ENCODE measurements at places on chromosomes 2 and 18.

GRCh38 chr18:8870528-8870927 is 165.2 kb downstream of the MTCL1 start:
- no peak for DNase-seq

DNA sequence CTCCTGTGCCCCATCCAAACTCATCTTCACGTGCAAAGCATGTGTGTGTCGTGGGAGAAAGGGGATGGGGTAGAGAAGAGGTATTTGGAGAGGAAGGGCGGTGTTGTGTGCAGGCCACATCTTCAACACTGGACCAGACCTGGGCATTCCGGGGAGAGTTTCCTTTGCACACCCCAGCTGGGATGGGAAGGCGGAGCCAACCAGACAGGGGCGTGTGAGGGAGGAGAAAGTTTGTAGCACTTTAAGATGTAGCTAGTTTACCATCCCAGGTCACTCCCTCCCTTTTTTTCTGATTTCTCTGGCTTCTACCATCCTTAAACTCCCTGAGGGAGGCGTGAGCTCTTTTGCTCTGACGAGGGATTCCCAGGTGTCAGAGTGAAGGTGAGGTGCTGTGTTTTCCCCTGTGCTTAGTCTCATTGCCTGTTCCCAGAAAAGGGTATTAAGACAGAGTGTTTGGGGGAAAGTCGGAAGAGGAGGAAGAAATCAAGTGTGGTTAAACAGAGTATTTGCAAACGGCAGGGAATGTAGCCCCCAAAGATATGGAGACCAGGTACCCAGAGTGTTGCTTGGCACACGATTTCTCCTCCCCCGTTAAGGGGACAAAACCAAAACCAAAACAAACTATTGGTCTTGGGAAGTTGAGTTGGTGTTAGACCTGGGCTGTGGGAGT is 1.6 kb downstream of the SETBP1 start:
- DNase-seq, result no peak

DNA sequence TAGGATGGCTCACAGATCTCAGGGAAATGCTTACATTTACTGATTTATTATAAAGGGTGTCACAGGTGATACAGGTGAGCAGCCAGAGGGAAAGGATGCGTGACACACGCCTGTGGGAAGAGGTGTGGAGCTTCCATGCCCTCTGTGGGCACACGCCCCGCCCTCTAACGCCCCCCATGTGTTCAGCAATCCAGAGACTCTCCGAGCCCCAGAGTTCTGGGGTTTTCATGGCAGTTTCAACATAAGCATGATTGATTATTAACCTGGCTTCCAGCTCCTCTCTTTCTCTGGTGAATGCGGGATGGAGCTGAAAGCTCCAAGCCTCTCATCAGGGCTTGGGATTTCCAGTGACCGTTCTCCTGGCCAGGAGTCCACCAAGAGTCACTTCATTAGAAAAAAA is 34.3 kb upstream of the ODC1 start:
- DNase-seq, result no peak

- DNase-seq, result no peak
Measured at GRCh38 chr2:15931319-15931890, 8.9 kb upstream of the MYCN start.

DNA sequence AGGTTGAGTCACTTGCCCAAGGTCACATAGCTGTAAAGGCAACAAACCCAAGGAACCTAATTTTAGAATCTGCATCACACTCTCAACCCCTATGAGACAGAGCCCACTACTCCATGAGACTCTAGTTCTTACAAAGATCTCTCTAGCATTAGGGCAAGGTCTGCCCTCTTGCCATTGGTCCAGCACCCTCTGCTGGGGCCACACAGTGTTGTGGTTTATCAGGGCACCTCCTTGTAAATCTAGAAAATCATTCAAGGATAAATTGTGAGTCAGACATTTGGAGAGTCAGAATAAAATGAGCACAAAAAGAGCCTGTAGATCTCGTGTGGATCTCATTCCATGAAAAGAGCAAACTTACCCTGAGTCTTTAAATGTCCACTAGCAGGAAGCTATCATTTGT is 91.2 kb downstream of the SLC8A1 start:
- DNase-seq, result no peak

DNA sequence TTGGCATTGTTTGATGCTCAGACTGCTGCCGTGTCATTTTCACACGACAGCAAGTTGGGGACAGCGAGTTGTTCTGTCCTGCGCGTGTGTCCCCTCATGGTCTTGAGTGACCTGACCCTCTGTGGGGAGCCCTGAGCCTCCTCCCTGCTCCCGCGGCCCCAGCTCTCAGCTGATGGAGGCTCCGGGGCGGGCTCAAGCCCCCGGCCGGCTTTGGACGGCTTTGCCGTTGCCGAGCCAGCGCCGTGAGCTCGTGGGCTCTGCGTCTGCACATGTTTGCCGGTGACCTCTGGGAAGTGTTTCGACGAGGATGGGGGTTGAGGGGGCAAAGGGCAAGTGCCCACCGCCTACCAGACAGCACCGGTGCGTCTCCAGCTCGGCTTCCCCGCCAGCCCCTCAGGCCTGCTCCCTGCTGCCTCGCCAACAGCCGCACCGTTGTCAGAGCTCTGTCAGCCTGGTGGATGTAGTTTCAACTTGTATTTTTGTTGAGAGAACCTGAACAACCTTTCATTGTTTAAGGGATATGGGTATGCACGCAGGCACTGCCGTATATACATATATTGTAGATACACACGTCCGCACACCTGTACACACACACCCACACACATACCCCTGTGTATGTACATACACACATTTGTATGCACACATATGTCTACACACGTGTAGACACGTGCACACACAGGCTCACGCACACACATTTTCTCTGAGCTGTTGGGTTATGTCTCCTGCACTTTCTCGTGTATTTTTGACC is 13.7 kb downstream of the PDCD1 start:
- DNase-seq, result no peak

- no peak for DNase-seq
Measured at GRCh38 chr2:38037325-38037724, 38.6 kb downstream of the CYP1B1 start.

DNA sequence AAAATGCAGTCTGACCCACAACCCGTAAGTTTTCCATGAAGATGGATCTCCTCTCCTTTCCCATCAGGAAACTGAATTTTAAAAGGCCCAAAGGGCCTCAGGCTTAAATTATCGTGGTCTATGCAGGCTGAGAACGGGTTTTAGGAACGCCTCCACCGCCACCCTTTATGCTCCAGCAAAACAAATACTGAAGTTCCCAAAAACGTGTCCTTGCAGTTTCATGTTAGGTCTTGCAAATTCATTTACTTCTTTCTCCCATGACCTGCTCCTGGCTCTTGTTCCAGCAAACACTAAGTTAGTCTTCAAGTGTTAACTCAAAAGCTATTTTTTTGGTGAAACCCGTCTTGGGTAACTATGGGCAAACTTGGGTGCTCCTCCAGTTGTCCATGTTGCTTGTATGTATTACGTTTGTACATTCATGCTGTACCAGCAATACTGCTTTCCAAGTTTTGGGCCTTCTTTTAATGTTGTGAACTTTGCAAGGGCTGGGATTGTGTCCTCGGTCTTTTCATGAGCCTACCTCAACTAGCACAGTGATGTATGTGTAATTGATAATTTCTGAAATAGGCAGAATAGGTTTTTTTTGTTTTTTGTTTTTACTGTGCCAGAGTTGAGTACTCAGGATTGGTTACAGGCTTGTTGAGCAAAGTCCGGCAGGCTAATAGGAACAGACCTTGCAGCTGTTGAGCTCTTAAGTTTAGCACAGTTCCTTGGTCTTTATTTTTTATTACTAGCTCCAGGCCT is 1.8 kb upstream of the RNF149 start:
- no peak for DNase-seq

DNA sequence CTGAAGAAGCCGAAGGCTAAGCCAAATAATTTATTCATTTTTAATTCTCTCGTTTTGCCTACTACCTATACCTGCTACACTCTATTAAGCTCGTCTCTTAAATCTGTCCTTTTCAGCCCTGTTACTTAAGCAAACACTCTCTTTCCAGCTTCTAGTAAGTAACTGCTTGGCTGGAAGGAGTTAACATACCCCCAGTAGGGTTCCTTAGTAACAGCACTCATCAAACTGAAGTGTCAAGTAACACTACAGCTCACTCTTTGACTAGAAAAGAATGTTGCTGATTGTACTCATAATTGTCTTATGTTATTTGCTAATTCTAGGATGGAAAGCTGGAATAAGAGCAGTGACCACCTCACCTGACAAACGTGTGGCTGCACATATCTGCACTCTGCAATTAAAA is 120.0 kb upstream of the SCN7A start:
- peak; percentile 20 for DNase-seq

DNA sequence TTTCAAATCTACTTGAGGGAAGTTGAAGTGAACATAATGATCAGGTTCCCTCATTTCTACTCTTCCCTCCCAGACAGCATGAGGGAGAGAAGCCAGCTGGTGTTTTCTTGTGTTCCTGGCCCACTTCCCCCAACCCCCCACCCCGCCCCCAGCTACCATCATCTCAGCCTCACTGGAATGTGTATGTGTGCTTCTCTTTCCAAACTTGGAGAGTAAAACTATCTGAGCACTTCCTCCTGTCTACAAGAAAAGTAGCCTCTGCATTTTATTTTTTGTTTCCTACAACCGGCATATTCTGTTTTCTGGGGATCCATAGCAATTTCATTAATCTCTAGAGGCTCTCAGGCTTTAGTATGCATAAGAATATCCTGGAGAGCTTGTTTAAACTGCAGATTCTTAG is 53.6 kb upstream of the GRHL1 start:
- no peak for DNase-seq

DNA sequence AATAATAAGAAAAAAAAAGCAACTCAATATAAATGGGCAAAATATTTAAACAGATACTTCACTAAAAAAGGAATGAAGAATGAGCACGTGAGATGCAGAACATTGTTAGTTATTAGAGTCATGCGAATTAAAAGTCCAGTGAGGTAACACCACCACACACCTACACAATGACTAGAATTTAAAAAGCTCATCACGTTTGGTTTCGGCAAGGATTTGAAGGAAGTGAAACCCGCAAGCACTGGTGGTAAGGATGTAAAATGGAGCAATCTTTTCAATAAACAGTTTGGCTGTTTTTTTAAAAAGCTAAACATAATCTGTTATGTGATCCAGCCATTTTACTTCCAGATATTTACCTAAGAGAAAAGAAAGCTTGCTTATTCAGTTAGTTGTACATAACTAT is 1181.6 kb upstream of the CELF4 start:
- DNase-seq, result no peak

GRCh38 chr18:3411854-3412268 is 38.1 kb upstream of the TGIF1 start:
- no peak for DNase-seq
